Kidney glomerular epithelial cell (primary cell): ENCODE measurements at places on chromosomes 11 and 22.

- DNase-seq, result no peak
Measured at GRCh38 chr11:128324531-128325141, 262.7 kb downstream of the ETS1 start.

DNA sequence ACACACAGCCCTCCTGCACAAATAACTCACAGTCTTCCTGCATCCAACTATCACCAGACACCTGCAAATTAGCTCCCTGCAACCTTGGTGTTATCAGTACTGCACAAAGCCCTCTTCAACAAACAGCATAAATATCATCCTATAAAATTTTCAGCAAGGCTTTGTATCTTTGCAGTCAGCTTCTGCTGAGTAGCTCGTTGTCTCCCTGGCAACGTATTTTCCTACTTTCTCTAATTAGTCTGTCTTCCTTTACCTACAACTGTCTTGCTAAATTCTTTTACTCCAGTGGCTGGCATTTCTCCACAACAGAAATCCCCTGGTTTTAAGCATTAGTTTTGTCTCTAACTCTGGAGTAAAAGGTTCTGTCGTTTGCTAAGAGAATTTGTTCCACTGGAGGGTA lies 3.9 kb downstream of the OR8D4 start:
- no peak for DNase-seq

DNA sequence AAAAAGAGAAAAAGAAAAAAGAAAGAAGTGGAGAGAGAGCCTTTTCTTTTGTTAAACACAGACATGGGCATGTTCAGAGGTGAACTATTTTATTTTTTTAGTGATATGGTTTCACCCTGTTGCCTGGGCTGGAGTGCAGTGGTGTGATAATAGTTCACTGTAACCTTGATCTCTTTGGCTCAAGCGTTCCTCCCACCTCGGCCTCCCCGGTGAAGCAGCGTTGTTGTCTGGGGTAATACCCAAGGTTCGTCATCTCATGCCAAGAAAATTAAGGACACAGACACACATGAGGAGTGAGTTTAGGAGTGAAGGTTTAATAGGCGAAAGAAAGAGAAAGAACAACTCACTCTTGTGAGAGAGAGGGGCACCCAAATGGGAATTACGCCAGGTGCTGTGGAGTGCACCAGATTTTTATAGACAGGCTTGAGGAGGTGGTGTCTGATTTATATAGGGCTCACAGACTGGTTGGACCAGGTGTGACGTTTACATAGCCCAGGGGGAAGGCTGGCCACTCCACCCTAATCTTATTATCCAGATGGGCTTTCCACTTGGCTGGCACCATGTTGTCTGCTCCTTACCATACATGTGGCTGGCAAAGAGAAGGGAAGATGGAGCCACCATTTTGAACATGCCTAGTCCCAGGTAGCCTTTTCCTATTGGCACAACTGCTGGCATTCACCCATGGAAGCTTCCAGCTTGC lies 42.3 kb downstream of the GRAMD1B start:
- DNase-seq, result no peak

GRCh38 chr22:28497188-28497587 lies 182.5 kb downstream of the TTC28 start:
- DNase-seq, result peak; percentile 12

GRCh38 chr11:115446214-115446613 lies 58.0 kb downstream of the CADM1 start:
- DNase-seq, result no peak

GRCh38 chr11:102341844-102342318 lies 5.1 kb upstream of the BIRC2 start:
- peak; percentile 75 for DNase-seq

- DNase-seq, result no peak
Measured at GRCh38 chr11:61082062-61082870, 20.0 kb upstream of the CD5 start.

DNA sequence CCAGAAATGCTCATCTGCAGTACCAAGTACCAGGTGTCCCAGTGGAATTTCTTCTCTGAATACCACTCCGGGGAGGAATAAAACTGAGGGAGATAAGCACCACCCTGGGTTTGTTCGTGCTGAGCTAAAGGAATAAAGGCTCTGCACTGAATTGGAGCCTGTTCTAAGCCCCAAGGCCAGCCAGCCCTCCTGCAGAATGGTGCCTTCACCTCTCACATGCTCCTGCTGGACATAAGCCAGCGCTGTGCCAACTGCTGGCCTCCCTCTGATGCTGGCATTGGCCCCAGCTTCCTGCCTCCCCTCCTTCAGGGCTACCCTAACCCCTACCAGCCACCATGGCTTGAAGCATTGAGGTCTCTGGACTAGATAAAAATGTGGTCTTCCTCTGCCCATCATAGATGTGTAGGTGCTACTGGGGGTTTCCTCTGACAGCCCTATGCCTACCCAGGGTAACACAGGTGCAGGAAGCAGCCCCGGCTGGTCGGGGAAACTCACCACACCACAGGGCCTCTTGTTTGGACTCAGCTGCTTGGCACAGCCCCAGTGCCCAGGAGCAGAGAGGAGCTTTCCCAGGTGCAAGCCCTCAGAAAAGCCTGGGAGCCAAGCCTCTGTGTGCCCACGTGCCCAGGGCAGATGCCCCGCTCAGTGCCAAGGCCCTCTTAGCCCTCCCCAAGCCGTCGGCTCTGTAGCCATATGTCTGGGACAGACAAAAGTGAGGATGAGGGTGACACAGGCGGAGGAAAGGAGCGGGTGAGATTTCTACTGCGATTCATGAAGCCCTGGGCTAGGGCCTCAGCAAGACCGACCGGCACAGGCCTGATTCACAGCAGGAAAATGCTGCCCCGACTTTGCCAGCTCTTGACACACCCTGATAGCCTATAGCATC lies 34.1 kb upstream of the JAM3 start:
- no peak for DNase-seq

DNA sequence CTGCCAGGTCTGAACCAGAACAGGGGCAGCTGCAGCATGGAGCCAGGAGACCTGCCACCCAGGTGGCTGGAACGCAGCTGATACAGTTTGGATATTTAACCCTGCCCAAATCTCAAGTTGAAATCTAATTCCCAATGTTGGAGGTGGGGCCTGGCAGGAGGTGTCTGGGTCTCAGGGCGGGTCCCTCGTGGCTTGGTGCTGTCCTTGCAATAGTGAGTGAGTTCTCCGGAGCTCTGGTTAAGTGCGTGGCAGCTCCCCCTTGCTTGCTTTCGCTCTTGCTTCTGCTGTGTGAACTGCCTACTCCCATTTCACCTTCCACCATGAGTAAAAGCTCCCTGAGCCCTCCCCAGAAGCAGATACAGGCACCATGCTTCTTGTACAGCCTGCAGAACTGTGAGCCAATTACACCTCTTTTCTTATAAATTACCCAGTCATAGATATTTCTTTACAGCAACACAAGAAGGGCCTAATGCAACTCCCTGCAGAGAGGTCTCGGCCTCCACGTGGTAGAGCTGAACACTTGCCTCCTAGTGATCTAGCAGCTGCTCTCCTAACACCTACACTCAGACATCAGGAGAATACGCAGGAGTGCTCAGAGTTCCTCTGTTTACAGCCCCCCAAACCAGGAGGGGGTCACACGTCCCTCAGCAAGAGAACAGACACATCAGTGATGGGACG lies 203.7 kb downstream of the CTTN start:
- DNase-seq, result no peak

GRCh38 chr11:74020539-74020938 lies 11.7 kb upstream of the UCP3 start:
- DNase-seq, result no peak

- no peak for DNase-seq
Measured at GRCh38 chr11:126129727-126130671, 67.3 kb upstream of the CDON start.

- peak; percentile 79 for DNase-seq
Measured at GRCh38 chr11:130448416-130449309, at the start of gene ADAMTS15. Gene ADAMTS15 (plus strand): TSS chr11:130448645. CDS start chr11:130448974, 329 bp downstream.

GRCh38 chr22:26734339-26735018 lies 77.1 kb downstream of the MIAT start:
- no peak for DNase-seq
